Activated T-cell treated with anti-CD3 and anti-CD28 coated beads for 1 hour (primary cell): ENCODE measurements at places on chromosomes 4 and X.
A peak's percentile ranks its signal among the peaks of the same experiment; 100 is the strongest.

- peak; percentile 52 for DNase-seq
Measured at GRCh38 chr4:146521541-146522097, at the start of gene SLC10A7. SLC10A7 (minus strand) TSS chr4:146521940; CDS start chr4:146521717, 223 bp downstream.

DNA sequence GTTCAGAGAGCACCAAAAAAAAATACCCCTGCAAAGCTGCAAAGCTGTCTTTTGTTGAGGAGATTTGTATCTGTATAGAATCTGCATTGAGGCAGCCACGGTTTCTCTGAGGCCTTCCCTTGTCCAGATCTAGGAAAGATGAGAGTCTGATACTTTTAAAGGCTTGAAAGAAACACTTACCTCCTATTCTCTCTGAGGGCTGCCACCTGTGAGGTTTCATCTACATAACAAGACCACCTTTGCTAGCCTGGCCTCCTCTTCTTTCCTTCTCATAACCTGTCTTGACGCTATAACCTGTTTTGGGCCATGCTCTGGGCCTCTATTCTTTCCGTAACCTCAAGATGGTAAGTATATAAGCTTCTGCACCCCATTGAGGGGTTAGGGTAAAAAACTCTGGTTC is 779.6 kb upstream of the HTR2C start:
- no peak for DNase-seq

DNA sequence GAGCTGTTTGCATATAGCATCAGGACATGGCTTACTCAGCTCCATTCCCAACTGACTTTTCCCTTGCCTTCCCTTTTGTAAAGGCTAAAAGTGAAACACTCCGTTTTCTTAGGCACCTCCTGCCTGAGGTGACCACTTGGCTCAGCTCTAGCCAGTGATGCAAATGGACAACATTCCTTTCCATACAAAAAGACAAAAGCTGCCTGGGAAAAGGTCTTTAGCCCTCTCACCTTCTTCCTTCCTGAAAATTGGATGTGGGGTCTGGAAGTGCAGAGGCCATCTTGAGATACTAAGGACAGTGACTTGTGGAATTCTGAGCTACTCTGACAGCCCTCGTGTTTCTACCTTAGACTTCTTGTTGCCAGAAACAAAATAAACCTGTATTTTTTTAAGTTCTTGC is 27.7 kb upstream of the SFRP2 start:
- DNase-seq = no peak

DNA sequence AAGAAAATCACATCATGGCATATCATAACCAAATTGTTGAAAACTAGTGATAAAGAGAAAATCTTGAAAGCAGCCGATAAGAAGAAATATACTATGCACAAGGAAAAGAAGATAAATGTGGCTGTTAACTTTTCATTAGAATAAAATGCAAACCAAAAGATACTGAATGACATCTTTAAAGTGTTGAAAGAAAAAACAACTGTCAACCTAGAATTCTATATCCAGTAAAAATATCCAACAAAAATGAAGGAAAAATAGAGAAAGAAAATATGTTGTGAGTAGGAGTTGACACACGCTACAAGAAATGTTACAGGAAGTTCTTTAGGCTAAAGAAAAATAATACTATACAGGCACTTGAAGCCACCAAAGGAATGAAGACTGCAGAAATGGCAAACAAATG is 82.0 kb downstream of the FAM184B start:
- no peak for DNase-seq

- DNase-seq = no peak
Measured at GRCh38 chrX:23779025-23779424, 3.9 kb upstream of the SAT1 start.

- DNase-seq = no peak
Measured at GRCh38 chr4:140081641-140082390, 72.2 kb downstream of the MAML3 start.

DNA sequence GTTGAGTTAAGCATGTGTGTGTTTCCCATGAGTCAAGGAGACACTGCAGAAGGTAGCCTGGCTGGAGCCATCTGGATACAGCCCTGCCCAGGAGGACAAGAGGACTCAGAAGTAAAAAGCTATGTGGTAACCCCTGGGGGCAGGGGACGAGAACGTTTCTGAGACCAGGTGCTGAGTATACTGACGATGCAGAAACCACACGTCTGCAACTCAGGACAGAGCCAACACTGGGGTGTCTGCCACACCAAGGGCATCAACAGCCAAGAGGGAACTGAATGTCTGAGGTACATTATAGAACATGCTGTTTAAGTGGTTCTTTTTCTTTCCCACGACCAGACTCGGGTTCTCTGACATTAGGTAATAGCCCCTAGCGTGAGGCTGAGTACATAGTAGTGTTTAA is 94.1 kb upstream of the GPR34 start:
- no peak for DNase-seq

DNA sequence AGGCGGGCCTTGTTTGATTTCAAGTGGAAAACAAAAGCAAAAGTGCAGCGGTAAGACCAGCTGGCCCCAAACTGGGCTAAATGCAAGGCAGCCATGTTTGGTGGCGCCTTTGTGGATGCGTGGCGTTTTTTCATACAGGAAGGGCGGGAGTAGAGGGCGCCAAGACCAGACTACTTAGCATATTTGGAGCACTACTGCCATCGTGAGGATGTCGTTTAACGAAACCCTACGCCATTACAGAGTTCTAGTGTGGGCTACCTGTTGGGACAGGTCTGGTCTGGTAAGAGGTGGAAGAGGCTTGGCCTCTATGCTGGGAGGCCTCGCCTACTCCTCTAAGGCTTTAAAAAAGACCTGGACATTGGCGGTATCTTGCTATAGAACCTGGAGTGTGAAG is 230.7 kb upstream of the STK26 start:
- no peak for DNase-seq
